ENCODE measurements at places on chromosomes 5 and 9.

DNA sequence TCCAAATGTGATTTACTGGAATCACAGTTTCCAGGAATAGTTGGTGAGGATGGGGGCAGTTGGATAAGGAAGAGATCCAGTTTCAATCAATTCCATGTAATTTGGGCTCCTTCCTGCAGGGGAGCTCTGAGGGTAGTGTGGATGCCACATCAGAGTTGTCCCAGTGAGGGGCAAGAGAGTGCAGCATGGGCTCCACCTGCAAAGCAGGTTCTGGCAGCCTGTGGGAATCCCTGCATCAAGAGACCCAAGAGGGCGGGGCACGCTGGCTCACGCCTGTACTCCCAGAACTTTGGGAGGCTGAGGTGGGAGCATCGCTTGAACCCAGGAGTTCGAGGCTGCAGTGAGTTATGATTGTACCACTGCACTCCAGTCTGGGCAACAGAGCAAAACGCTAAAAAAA lies 188.5 kb downstream of the CACNA1B start:
- DNase-seq = no peak

DNA sequence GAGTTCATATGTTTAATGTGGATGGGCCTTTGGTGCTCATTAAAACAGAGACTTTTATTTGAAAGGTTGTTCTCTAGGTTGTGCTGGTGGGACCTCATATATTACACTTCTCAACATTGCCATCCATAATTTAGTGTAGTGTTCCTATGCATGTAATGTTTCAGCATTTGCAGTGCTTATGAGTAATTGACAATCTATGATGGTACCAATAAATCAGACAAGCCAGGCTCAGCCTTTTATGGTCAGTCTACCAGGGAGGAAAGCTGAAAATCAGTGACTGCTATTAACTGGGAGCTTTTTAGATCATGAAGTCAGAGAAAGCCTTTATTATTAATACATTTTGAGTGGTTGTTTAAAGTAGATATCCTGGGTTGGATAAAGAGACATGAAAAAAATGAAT lies 120.1 kb upstream of the SLC28A3 start:
- DNase-seq = no peak

- no peak for DNase-seq
Observed at GRCh38 chr5:136087961-136088871, 44.4 kb upstream of the SMAD5 start.

GRCh38 chr5:163456029-163456589 lies 3.8 kb downstream of the NUDCD2 start:
- DNase-seq = no peak

DNA sequence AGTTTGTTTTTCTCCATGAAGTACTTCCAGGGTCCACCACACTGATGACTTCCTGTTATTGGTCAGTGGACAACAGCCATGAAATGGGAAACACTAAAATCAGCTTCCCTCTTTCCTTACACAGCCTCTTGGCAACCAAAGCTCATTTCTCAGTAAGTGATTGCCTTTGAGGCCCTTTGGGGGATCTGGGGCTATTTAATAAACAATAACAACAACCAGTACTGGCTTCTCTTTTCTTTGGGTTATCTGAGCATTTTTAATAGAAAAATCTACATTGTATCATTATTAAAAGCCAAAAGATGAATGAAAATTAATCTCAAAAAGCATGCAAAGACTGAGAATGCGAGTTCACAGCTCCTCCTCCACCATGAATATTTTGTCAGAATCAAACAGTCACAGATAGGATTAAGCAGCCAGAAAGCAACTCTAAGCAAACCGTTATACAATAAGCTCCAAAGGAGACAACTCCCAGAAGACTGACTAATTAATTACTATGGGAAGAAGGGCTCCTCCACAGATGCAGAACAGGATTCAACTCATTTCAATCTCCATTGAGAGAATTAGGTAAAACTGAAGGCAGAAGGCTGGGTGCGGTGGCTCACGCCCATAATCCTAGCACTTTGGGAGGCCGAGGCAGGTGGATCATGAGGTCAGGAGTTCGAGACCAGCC lies 68.3 kb downstream of the SERINC5 start:
- no peak for DNase-seq

- DNase-seq = no peak
Observed at GRCh38 chr9:72658703-72659102, 137.3 kb downstream of the TMC1 start.

DNA sequence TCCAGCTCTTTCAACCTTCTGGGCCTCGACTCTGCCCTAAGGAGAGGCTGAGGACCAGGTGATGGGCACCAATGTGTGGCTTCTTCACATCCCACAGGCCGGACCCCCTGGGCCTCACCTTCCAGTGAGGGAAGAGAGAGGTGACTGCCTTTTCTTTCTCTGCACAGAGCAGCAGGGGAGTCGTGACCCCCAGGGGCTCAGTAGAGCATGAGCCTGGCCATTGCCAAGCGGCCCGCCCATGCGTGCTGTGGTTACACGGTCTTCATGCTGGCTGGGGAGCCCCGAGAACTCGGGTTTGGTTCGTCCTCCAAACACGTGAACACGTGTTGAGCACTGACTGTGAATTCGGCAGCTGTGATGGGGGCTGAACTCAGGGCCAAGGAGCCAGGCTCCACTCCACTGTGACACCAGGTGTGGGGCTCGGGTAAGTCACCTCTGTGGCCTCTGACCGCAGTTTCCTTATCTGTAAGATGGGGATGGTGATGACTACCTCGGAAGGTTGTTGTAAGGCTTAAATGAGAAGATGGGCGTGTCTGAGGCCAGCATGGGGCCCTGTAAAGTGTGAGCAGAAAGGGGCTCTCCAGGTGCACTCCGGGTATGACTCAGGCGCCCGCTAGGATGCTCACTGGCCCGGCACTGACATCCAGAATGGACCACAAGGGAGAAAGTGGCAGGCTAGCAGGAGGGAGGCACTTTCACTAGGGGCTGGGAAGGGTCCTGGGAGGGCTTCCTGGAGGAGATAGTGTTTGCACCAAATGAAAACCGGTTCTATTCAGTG lies 13.4 kb upstream of the GRHPR start:
- DNase-seq = peak; percentile 17

- no peak for DNase-seq
Observed at GRCh38 chr5:176486189-176486757, 38.1 kb downstream of the FAF2 start.

GRCh38 chr9:130881516-130881915 lies 15.1 kb downstream of the QRFP start:
- DNase-seq = no peak

DNA sequence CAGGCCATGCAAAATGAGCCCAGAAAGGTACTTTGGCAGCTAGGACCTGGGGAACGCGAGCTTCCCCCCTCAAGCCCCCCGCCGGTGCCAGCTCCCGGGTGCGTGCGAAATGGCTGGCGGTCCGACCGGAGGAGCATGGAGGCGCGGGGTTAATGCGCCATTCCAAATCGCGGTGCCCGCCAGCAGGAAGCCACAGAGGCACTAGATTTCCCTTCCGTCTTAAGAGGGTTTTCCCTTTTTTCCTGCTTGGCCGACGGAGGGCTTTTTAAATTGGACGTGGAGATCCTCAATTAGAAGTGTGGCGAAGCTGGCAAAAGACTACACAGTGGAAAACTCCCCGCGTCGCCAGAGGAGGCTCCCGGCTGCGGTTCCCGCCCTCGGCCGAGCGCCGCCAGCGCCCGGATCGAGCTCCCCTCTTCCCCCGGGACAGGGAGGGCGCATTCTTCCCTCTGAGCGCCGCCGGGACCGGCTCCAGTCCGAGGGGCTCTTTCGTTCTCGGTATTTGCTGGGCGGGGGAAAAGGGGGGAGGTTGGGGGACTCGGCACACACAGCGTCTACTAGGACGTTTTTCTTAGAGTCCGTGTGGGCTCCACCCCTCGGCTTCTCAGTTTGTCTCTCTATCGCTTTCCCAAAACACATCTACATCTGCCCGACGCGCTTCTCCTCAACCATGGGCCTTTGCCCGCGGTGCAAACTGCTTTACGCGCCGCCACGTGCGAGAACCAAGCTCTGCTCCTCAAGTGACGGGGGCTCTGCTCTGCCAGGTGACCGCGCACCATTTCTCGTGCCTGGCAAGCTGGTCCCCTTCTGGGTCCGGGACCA lies 3.0 kb downstream of the GDNF start:
- DNase-seq = no peak

DNA sequence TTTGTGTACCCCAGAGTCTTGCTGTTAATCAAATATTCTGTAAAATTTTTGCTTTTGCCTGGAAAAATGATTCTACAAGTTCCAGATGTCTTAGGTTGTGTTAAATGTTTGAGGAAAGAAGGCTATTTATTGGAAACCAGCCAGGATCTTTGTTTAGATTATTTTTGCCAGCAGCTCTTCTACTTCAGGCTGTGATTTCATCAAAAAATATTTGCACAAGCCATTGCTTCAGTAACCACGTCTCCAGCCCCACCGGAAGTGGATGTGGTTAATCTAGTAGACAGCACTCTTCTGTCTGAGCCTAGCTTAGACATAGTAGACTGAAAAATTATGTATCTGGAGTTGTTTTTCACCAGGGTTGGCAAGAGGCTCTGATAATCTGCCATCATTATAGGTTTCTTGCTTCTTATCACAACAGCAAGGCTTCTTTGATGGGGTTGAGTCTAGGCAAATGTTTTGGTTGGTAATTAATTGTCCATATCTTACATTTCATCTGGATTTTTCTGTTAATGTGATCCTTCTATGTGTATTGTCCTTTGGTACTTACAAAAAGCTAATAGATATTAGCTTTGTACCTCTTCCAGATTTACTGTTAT lies 17.1 kb downstream of the KCTD16 start:
- DNase-seq = peak; percentile 40

- DNase-seq = no peak
Observed at GRCh38 chr9:89926691-89927220, 321.9 kb downstream of the GADD45G start.

DNA sequence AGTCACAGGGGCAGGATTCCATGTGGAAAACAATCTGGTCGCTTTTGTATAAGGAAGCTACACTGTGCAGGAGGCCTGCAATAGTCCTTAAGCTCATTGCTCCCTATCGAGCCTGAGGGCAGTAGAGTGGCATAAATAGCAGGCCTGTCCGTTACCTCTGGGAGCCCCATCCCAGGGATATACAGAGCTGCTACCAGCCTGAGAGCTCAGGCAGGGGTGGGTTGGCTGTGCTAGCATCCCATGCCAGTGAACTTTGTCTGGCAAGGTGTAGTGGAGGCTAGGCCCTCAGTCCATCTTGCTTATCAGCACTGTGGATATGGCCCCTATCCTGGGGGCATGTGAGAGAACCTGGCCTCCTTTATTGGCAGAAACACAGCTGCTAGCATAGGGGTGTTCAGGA lies 47.7 kb downstream of the SLCO6A1 start:
- DNase-seq = no peak

- DNase-seq = no peak
Observed at GRCh38 chr9:32706004-32706724, 70.7 kb upstream of the TAF1L start.

DNA sequence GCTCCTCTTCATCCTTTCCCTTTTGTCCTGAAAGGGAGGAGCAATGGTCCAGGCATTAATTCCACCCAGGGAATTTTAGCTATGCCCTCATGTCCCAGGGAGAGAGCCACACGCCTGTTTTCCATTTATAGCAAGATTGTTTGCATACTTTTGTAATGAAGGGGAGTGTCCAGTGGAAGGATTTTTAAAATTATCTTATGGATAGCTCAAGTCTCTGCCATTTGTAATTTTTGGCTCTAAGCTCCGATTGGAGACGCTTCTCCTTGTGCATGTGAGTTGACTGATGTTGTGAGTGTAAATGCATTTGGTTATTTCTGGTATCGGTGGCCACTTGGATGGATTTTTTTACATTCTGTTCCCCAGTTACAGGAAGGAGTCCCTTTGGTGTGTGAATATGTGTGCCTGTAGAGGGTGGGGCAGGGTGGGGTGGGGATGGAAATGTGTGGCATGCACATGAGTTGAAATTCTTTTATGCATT lies 7.2 kb upstream of the RPL26L1 start:
- DNase-seq = no peak

GRCh38 chr5:168318240-168318639 lies 26.8 kb downstream of the WWC1 start:
- DNase-seq = no peak

- DNase-seq = no peak
Observed at GRCh38 chr5:77770293-77771005, 5.7 kb downstream of the TBCA start.

- no peak for DNase-seq
Observed at GRCh38 chr9:29685531-29685930, 2112.2 kb upstream of the C9orf72 start.

- no peak for DNase-seq
Observed at GRCh38 chr5:55547781-55548180, 13.0 kb upstream of the PLPP1 start.

- no peak for DNase-seq
Observed at GRCh38 chr5:177494346-177495195, 2.8 kb downstream of the PDLIM7 start.

- DNase-seq = no peak
Observed at GRCh38 chr5:38547257-38547656, 9.2 kb downstream of the LIFR start.

DNA sequence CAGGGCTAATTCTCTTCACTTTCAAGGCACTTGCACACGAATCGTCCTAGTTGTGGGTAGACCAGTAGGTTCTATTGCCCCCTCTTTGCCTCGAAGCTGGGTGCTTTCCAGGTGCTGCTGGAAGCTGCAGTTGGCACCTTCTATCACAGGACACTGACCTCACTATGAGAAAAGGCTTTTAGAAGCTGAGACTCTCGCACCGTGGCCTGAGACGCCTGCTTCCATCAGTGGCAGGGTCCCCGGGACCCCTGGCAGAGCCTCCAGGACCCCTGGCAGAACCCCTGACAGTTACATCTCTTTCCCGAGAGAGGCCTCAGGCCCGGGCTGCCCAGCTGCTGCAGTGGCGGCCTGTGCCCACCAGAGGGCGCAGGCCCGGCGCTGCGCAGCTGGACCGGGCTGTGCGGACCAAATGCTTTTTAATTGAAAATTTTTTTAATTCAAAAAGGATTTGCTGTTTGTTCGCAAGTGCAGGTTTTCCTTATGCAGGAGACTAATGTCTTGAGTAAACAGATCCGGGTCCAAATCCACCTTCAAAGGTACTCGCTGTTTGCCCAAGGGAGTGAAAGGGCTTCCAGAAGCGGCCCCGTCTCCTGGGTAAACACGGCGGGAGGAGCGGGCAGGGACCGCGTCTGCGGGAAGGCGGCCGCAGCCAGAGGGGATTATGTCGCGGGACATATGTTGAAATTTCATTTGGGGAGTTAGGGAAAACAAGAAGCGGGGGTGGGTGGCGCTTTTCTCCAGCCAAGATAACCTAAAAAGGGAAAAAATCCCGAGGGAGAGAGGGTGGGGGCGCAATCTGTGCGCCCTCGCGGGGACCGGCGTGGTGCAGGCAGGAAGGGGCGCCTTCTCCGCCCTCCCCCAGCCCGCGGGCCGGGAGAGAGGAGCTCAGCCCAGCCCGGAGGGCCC lies 114.5 kb upstream of the LMX1B start:
- DNase-seq = peak; percentile 20

GRCh38 chr5:113118765-113119164 lies 142.2 kb downstream of the DCP2 start:
- no peak for DNase-seq

All from stimulated activated CD4-positive, alpha-beta T cell treated with anti-CD3 and anti-CD28 coated beads, TNF-alpha, amount 100 ng/mL, for 24 hours (primary cell).